ENCODE measurements at places on chromosomes 7 and 10.

- no peak for DNase-seq
These were observed 34.3 kb downstream of the TPST1 start for GRCh38 chr7:66239467-66239856.

GRCh38 chr7:43625453-43625852, 42.5 kb downstream of the STK17A start:
- no peak for DNase-seq

DNA sequence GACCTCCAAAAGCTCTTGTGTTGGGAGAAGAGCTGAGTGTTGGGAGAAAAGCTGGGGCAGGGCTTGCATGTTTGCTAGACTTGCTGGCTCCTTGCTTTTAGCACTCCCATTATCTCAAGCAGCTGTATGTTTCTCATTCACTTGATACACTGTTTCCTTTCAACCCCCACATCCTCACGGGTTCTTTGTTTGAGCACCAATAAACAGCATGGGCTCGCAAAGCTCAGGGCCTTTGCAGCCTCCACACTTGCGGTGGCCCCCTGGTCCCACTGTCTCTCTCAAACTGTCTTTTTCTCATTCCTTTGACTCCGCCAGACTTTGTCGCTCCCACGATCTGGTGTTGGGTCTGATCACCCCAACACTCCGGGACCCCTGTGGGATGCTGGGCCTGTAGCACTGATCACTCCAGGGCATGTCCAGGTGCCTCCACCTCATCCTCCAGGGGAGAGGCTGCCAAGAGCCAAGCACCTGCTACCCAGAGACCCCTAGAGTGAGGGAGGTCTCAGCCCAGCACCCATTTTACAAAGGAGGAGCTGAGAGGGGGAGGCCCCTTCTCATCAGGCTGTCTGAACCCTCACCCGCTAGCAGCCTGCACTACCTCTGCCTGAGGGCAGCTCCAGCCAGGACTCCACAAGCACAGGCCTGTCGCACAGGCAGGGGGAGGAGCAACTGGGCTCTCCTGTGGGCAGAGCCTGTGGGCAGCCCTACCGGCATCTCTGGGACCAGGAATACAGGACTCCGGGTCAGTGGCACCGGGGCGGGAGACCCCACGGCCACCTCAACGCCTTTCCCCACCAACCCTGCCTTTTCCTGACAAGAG, 49.1 kb upstream of the MSMB start:
- no peak for DNase-seq

DNA sequence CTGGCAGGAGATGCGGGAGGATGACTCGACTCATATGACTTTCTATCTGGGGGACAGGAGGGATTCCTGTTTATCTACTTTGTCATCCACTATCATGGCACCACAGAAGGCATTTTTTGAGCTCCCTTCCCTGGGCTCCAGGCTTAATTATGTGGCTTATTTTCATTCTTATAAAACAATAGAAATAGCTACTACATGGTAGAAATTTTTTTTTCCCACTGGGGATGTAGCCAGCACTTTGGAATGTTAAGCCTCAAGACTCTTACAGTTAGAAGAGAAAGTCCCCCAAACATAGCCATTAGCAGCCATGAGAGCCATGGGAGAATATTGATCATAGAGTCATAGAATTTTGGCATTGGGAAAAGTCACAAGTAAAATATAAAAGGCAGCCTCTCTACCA, 14.6 kb upstream of the FAM180A start:
- no peak for DNase-seq

DNA sequence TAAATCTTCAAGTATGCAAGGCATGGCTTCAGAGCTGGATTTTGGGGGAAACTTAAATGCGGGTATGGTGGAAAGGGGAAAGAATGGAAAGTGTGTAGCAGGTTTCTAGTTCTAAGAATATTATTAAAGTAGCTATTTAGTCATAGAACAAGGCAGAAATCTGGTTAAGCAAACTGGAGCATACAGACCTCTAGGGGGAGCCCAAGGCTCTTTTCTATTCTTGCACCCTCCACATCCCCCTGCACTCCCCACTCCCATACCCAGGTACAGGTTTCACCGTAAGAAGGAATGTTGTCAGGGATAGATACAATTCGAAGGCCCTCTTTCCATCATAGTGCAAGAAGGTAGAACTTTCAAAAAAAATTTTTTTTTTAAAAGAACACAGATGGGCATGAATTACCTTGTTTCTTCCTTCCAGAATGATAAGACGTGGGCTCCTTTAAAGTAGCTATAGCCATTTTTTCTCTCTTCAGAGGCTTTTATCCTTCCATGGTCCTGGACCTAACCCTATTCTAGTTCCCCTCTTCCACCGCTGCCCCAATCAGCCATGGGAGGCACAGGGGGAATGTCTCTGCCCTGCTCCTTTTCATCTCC, 41.5 kb upstream of the SMIM30 start:
- DNase-seq = no peak

DNA sequence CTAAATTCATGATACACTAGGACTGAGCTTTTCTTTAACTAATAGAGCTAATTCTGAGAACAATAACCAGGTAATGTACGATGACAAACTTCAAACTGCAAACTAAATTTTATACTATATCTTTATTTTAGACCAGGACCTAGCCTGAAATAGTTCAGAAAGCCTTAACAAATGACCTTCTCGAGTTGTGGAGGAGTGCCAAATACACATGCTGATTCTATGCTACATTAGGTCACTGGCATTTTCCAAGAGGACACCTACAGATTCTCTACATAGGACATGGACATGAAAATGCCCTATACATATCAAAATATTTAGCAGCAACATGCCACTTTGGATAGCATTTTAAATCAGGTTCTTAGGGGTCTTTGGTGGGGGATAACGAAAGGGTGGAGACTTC, 44.0 kb upstream of the LRRTM3 start:
- DNase-seq = no peak

- DNase-seq = peak; percentile 77
These were observed 49.7 kb downstream of the DNAJC12 start for GRCh38 chr10:67788028-67788886.

DNA sequence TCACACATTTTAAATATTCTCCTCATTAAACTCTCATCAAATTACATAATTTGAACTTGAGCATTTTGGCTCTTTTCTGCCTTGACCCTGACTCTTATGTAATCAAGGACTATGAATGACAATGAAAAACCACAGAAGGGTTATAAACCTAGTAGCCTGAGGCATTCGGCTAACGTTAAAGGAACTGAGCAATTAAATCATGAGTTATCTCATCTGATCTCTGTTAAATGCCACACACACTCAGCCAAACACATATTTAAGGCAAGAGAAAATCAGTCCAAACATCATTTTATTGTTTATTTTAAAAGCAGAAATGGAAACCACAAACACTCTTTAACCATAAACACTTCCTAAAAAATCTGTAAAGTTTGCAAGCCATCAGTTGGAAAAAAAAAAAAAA, 204.3 kb downstream of the DGKI start:
- no peak for DNase-seq

DNA sequence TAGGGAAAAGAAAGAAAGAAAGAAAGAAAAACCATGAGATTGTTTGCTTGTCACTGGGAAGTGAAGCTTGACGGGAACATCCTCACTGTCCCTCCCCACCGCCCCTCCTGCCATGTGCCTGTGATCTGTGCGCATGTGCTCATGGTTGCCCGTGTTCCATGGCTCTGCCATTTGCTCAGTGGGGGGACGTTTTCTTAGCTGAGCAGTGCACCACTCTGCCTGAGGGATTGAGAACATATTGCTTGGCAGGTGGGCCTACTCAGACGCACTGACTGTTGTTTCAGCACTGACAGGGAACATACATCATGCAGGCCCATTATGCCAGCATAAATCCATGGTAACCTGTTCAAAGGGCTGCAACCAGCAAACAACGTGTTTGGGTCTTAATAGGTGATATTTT, 747.9 kb upstream of the GALNT17 start:
- no peak for DNase-seq

DNA sequence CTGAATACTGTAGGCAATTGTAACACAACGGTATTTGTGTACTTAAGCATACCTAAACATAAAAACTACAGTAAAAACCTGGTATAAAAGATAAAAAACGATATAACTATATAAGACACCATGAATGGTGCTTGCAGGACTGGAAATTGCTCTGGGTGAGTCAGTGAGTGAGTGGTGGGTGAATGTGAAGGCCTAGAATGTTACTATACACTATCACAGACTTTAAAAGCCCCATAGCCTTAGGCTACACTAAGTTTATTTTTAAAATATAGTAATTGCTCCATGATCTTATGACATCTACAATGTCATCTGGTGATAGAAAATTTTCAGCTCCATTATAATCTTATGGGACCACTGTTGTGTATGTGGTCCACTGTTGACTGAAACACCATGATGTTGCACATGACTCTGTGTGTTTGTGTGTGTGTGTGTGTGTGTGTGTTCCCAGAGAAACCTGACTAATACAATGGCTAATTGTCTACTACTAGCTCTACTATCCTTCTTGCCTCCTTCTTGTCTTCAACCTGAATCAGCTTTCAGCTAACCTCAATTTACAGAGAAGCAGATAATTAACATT, 27.6 kb upstream of the PRPF18 start:
- DNase-seq = no peak

DNA sequence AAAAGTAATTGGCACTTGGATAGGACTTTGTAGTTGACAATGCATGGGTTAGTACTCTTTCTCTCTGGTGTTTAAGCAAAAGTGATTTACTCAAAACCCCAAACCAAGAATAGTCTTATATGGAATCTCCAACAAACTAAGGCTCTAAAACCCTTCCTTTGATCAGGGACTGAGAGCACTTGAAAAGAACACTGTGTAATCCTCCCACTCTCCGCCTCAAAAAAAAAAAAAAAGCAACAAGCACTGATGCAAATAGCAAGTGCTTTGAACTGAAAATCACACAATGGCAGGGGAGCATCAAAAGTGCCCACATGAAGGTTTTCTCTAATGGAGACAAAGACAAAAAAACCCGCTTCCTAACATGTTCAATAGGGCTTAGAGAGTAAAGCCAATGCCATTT, 467.9 kb upstream of the AUTS2 start:
- no peak for DNase-seq

GRCh38 chr7:37683246-37684120, at the start of gene GPR141:
TSS of gene GPR141 (plus strand) at chr7:37683766. CDS start at chr7:37740394, 56,628 bp downstream.
- DNase-seq = no peak

- no peak for DNase-seq
These were observed 170.9 kb downstream of the PARD3 start for GRCh38 chr10:34644224-34644623.

DNA sequence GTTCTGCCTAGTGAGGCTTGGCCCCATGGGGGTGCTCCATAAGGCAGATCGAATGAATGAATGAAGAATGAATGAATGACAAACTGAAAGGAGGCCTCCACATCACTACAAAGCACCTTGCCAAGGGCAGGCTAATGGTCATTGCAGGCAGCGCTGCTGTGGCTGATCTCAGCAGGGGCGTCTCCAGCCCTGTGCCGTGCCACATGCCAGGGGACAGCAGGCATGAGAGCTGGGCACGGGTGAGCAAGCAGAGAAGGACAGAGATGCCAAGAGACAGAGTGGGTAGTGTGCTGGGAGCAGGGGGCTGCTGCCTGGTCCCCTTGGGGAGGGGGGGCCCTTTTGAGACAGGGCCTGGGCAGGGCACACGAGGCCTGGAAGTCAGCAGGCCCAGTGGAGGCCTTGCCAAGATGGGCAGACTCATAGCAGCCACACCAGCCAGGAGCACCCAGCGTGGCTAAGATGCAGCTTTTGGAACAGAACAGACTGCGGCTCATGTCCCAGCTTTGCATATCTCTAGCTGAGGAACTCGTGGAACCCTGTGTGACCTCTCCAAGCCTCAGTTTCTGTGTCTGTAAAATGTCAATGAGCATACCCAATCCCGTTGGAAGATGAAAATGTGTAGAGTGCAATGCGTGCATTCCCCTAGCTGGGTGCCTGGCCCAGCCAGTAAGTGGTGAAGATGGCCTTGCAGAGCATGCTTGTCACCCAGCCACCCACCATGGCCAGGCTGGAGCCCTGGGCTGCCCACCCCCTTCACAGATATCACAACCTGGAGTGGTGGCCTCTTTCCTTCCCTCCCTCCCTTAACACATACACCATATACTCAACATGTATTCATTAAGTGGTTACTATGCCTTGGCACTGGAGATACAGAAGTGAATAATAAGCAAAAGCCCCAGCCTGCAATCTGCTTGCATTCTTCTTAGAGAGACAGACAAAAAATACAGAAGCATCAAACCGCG, 61.1 kb upstream of the LRRC18 start:
- DNase-seq = no peak

DNA sequence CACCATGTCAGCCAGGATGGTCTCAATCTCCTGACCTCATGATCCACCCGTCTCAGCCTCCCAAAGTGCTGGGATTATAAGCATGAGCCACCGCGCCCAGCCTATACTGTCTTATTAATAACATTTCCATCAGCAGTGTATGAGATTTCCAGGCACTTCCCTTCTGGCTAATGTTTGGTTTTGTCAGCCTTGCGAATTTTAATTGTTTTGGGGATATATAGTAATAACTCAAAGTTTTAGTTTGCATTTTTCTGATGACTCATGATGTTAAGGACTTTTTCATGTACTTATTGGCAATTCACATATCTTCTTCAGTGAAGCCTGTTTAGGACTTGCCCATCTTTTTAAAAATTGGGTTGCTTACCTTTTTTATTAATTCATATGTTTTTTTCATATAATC, 76.0 kb downstream of the TMEM270 start:
- no peak for DNase-seq

DNA sequence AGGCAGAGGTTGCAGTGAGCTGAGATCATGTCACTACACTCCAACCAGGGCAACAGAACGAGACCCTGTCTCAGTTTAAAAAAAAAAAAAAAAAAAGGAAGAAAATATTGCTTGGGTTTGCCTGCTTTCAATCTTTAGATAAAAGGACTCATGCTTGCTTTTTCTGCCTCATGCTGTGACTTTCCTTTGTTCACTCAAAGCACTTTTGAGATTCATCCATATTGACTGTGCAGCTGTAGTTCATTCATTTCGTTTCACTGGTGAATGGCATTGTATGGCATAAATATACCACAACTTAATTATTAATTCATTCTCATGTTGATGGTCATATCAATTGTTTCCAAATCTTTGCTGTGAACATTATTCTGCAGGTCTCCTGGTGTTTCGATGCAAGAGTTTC, 97.6 kb upstream of the NFE2L3 start:
- DNase-seq = no peak

DNA sequence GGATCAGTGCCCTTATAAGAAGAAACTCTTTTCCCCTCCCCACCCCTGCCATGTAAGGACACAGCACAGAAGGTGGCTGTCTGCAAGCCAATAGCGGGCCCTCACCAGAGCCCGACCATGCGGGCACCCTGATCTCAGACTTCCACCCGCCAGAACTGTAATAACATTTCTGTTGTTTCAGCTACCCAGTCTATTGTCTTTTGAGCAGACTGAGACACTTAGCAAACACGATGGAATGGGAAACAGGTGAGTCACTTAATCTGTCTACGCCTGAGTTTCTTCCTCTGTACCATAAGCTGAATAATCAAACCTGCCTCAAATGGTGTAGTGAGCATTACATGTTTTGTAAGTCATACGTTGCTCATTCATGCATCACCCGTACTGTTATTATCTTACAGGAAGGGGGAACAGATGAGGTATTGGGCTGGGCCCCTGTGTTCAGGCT, 58.2 kb downstream of the STRA8 start:
- DNase-seq = no peak

GRCh38 chr10:31070025-31070424, 38.4 kb upstream of the ZNF438 start:
- DNase-seq = no peak

Data from stimulated activated CD4-positive, alpha-beta T cell treated with anti-CD3 and anti-CD28 coated beads, Interleukin-12 subunit alpha, Interleukin-12 subunit beta, amount 100 ng/mL, for 24 hours (primary cell).